ENCODE measurements at places on chromosomes 1 and 21.

- peak; percentile 34 for DNase-seq
Measured at GRCh38 chr1:204128964-204129896, 22.6 kb downstream of the ETNK2 start.

- no peak for DNase-seq
Measured at GRCh38 chr1:157969697-157970485, 23.6 kb upstream of the KIRREL1 start.

DNA sequence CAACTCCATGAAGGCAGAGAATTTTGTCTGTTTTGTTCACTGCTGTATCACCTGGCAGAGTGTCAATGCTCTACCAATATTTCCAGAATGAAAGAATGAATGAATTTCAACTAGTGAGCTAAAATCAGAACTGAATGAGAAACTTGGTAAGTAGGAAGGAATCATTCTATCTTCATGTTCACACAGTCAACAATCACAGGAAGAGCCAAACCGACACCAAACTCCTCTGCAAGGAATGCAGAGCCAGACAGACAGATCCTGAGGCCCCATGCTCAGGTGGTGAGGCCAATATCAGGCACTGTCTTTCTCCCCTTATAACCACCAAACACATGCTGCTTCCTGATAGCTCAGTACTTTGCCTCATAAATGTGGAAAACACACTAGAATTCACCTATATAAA is 139.1 kb downstream of the SLC45A1 start:
- no peak for DNase-seq

- no peak for DNase-seq
Measured at GRCh38 chr1:208177656-208178055, 66.5 kb downstream of the PLXNA2 start.

GRCh38 chr1:55896210-55896609 is 681.0 kb upstream of the USP24 start:
- DNase-seq: no peak

DNA sequence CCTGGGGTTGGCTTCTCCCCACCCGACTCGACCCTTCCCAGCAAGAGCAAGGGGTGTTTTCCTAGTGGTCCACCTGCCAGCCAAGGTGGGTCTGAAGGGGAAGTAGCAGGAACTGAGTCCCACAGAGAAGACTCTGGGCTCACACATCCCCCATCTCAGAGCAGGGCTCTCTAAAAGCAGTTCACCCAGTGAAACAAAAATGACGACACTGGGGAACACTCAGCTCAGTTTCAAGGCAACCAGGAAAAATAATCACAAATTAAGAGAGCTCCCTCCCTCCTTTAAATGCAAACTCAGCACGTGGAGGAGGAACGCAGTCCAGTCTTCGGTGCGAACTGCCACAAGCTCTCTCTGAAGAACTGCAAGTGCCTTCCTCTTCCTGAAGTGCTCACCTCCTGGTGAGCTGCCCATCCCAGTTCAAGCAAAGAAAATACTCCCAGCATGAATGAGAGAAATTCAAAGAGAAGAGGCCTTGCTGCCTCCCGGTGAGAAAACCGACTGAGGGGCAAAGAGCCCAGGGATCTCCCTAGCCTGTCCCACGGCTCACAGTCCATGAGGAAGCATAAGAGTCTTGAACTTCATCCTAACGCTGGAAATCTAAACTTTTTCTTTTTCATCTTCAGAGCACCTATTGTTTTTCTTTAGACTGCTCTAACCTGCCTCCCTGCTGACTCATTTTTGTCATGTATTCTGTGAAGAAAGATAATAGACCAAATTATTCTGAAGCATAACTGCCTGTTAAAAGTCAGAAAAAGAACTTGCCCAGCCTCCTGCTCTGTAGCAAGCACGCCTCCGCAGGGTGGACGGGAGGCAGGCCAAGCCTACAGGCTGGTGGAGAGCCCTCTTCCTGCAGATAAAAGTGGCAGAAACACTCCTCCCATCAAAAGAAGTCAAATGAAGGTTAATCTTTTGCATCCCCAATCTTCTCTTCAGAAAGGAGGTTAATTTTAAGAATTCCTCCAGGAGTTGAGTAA is 281.4 kb downstream of the HHIPL2 start:
- DNase-seq: no peak

DNA sequence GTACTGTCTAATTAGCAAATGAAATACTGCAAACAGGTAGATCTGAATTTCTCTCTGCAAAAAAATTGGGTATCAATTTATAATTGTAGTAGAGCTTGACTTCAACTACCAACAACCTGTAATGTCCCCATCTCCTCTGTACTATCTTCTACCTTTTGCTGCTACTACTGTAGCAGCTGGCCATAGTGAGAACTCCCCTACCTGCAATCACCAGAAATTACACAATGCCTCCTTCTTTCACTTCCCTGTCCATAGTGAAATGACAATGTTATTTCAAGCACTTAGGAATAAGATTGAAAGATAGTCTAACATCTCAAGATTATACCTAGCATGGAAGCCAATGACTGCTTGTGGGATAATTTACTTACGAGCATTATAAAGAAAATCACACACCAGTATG is 100.4 kb downstream of the ACBD6 start:
- DNase-seq: no peak

DNA sequence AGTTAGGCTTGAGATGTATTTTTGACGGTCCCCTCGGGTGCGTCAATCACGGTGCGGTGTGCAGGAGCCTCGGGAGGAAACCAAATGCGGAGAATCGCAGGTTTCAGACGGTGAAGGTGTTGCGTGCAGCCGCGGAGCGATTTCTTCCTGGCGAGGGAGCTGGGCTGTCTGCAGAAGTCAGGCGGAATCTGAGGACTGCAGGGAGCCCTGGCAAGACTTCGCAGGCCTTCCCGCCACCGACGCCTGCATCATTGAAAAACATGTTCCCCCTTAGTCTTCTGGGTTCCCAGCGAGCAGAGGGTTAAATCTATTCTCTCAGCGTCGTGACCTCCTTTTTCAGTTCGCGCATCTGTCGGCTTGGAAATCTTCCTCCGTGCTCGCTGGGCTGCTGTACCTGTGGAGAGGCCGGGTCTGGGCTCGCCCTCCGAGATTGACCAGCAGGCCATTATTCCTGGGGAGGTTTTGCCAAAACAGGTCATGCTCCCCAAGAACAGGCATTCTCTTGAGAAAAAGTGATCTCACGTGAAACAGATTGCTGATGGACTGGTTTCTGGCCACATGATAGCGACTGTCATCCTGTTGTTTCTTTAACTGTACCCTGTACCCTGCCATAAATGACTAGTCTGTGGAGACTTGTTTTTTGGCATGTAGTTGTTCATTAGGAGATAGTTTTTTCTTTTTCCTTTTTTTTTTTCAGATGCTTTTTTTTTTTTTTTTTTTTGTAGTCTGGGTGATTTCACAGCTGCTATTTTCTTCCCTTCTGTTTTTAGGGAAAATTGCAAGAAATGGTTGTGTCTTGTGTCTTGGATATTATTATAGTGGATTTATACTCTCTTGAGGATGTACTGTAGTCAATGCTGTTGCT is 894 bp downstream of the EPB41 start:
- peak; percentile 31 for DNase-seq

Data from activated naive CD4-positive, alpha-beta T cell (primary cell).